CD4-positive, alpha-beta T cell treated with Interleukin-4 for 4 hours (primary cell): ENCODE measurements at places on chromosomes 1 and 21.

- no peak for DNase-seq
Measured at GRCh38 chr1:162055062-162055461, 14.4 kb upstream of the NOS1AP start.

GRCh38 chr1:112862753-112863426 is 93.1 kb downstream of the SLC16A1 start:
- no peak for DNase-seq

DNA sequence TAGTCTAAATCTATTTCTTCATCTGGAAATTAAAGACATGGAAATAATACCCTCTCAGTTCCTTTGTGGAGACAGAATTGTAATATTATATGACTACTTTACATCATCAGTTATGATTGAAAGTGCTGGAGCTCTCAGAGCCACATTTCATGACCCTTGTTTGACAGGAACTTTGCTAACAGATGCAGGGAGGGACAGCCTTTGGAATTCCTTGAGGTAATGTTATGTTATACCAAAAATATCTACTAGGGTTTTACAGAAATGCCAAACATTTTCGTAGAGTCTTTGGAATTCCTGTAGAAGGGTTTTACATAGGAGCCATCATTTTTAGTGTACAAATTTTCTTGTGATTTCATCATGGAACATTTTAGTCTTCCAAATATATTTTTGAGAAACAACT is 57.4 kb upstream of the ADAMTS5 start:
- DNase-seq, result no peak

DNA sequence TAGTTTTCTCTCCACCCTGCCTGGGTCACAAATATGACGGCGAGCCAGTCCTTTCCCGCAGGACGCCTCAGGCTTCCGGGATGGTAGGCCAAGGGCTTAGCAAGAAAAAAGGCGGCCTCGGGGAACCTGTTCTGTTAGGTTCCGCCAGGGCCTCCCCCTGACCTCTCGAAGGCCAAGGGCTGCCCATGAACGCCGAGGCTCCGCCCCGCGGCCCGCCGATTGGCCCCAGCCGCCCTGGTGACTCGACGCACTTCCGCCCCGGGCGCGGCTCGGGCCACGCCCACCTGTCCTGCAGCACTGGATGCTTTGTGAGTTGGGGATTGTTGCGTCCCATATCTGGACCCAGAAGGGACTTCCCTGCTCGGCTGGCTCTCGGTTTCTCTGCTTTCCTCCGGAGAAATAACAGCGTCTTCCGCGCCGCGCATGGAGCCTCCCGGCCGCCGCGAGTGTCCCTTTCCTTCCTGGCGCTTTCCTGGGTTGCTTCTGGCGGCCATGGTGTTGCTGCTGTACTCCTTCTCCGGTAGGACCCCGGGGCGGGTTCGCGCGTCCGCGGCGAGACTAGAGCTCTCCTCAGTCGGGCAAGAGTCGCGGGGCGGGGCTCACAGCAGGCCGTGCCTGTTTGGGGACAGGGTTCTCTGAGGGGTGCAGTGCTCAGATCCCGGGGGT is at the start of gene CD46:
Gene CD46, plus strand, starts transcription at position 265 of the 666 bp plus-strand sequence. Its CDS starts 159 bp downstream, at position 424.
- DNase-seq, result peak; percentile 91

DNA sequence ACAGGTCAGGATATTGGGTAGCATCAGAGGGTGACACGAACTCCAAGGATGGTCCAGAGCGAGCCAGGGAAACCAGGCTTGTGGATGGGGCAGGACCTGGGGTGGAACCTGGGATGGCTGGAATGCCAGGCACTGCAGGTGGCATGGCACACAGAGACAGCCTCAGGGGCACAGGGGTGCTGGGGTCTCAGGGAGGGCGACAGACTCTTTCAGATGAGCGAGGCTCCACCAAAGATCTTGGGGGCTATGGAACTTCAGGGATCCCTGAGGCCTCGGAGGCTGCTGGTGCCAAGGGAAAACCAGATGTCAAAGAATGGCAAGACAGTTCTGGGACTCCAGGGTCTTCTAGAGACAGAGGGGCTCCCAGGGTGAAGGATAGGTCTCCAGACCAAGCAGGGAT is 21.4 kb downstream of the IGFN1 start:
- DNase-seq, result no peak
